ENCODE measurements at places on chromosomes 6 and 20.

GRCh38 chr20:39885975-39886649, 802.9 kb downstream of the MAFB start:
- no peak overlapping the region for H3K4me3 ChIP-seq
- no peak overlapping the region for H3K27ac ChIP-seq
- DNase-seq: peak; percentile 82
- peaks cover 2% of the 10 kb centered on the region for H3K4me1 ChIP-seq
- no peaks in the 10 kb centered on the region for H3K36me3 ChIP-seq
- no peaks in the 10 kb centered on the region for H3K27me3 ChIP-seq

DNA sequence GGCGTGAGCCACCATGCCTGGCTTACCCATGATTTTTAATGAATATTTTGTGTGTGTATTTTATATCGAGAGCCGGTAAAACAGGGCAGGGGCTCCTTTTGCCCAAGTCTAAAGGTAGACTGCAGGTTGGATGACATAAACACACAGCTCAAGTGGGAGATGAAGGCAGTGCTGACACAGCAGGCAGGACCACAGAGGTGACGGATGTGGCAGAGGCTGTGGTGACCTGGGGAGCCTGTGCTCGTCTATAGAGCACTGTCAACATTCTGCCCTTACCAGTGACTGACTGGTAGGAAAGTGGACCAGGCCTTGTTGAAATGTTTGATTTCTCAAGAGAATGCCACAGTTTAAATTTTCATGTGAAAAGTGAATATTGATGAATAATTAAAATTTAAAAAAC, 137.5 kb downstream of the ZFP64 start:
- H3K27ac ChIP-seq: no peak overlapping the region
- H3K4me1 ChIP-seq: peaks cover 2% of the 10 kb centered on the region
- H3K36me3 ChIP-seq: no peaks in the 10 kb centered on the region

GRCh38 chr6:169174516-169175359, 78.9 kb downstream of the THBS2 start:
- H3K4me3 ChIP-seq: no peak overlapping the region
- H3K36me3 ChIP-seq: no peaks in the 10 kb centered on the region
- H3K4me1 ChIP-seq: peaks cover 21% of the 10 kb centered on the region
- H3K27ac ChIP-seq: no peak overlapping the region

DNA sequence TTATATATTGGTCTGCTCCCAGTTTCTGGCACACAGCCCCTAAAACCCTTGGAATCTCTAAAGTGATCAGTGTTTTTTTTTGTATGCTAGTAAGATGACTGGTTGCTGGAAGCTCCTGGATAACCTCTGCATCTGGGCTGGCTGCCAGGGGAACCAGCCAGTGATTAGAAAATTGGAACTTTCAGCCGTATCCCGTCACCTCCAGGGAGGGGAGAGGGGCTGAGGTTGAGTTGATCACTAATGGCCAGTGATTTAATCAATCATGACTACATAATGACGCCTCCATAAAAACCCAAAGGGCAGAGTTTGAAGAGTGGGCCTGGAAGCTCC, 48.0 kb upstream of the NOP56 start:
- no peak overlapping the region for H3K27ac ChIP-seq
- DNase-seq: no peak
- no peaks in the 10 kb centered on the region for H3K27me3 ChIP-seq
- H3K4me1 ChIP-seq: peaks cover 4% of the 10 kb centered on the region
- no peaks in the 10 kb centered on the region for H3K36me3 ChIP-seq

- H3K36me3 ChIP-seq: no peaks in the 10 kb centered on the region
- H3K4me3 ChIP-seq: no peak overlapping the region
- no peak for DNase-seq
- H3K27me3 ChIP-seq: no peaks in the 10 kb centered on the region
- peaks cover 12% of the 10 kb centered on the region for H3K4me1 ChIP-seq
- H3K27ac ChIP-seq: no peak overlapping the region
Observed at GRCh38 chr6:11381801-11382513, 149.5 kb upstream of the NEDD9 start.

- no peaks in the 10 kb centered on the region for H3K4me1 ChIP-seq
- no peak for DNase-seq
- no peak overlapping the region for H3K27ac ChIP-seq
- no peaks in the 10 kb centered on the region for H3K27me3 ChIP-seq
- no peak overlapping the region for H3K4me3 ChIP-seq
Observed at GRCh38 chr20:53175135-53175780, 203.1 kb downstream of the TSHZ2 start.

- no peak overlapping the region for H3K4me3 ChIP-seq
- H3K4me1 ChIP-seq: no peaks in the 10 kb centered on the region
- peak; percentile 89 for DNase-seq
- peak overlapping the region; percentile 70 for H3K27ac ChIP-seq
- H3K27me3 ChIP-seq: no peaks in the 10 kb centered on the region
Observed at GRCh38 chr6:134288538-134289203, 29.2 kb downstream of the SGK1 start.

DNA sequence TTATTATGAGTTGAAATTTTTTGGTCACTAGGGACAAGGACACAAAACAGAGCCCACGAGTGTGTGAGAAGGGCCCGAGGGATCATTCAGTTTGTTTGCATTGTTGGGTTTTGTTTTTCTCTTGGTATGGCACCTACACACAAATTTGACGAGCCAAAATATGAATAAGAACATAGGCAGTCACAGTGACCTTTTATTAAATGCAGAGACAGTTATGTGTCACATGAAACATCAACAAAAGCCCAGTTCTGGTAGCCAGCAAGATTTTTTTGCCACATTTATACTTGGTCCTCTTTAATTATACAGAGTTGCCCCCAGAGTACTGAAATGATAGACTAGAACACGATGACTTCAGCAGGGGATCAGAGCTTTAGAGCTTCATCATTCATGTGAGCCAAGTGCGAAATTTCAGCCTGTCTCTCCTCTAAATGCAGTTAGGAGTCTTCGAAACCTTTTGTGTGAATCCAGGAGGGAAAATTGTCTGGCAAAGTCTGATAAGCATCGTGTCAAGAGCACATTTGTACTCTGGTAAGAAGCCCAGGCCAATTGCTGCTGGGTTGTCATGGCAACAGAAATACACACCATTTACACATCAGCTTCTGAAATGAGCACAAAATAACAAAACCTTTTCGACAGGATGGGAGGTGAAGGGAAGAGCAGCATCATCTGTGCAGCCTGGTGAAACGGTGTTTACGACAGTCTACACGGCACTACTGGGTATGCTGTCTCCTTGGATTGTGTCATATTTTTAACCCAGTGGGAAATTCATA, 79.2 kb upstream of the RIPOR2 start:
- no peak overlapping the region for H3K27ac ChIP-seq
- H3K36me3 ChIP-seq: no peaks in the 10 kb centered on the region
- peaks cover 5% of the 10 kb centered on the region for H3K4me1 ChIP-seq
- no peaks in the 10 kb centered on the region for H3K27me3 ChIP-seq

DNA sequence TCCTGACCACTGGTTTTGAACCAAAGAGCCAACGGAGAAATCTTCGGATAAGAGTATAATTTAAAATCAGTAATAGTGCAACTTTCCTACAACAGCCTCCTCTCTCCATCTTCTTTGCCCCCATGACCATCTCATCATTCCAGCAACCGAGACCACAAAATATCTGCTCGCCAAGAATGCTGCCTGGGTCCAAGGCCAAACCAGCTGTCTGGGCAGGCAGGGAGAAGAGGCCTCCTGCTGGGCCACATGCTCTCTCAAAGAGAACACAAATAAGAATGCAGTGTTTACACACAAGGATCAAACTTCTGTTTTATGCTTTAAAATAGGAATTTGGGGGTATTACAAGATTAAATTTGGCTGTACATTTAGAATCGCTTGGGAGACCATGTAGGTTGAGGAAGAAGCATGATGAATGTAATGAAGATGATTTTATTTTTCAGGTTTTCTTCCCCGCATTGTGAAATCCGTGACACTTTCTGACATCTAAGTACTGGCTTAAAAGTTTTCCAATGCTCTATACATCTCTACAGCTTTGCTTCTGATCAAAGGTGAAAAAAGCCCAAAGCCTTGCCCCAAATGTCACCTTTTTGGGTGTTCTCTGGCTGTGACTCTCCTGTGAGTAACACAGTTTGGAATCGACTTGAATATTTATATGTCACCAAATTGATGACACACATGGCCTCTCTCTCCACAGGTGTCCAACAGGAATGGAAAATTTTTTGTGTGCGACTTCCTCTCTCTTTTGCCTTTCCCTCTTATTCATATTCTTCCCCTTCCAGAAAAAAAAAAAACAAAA, 79.4 kb upstream of the PROKR2 start:
- H3K27me3 ChIP-seq: no peaks in the 10 kb centered on the region
- H3K4me1 ChIP-seq: no peaks in the 10 kb centered on the region
- no peak overlapping the region for H3K27ac ChIP-seq
- H3K4me3 ChIP-seq: no peak overlapping the region

- no peak overlapping the region for H3K27ac ChIP-seq
- H3K36me3 ChIP-seq: no peaks in the 10 kb centered on the region
- DNase-seq: no peak
- H3K4me1 ChIP-seq: no peaks in the 10 kb centered on the region
- peaks cover 3% of the 10 kb centered on the region for H3K27me3 ChIP-seq
Observed at GRCh38 chr6:116883005-116883404, 6.0 kb downstream of the RFX6 start.

GRCh38 chr6:153047386-153047785, 44.9 kb upstream of the MTRF1L start:
- no peak overlapping the region for H3K27ac ChIP-seq
- no peak overlapping the region for H3K4me3 ChIP-seq
- no peaks in the 10 kb centered on the region for H3K27me3 ChIP-seq
- peaks cover 18% of the 10 kb centered on the region for H3K36me3 ChIP-seq
- H3K4me1 ChIP-seq: no peaks in the 10 kb centered on the region

GRCh38 chr6:109767961-109768360, 76.9 kb downstream of the FIG4 start:
- no peak overlapping the region for H3K27ac ChIP-seq
- no peak overlapping the region for H3K4me3 ChIP-seq
- H3K36me3 ChIP-seq: peaks cover 8% of the 10 kb centered on the region
- no peak for DNase-seq
- no peaks in the 10 kb centered on the region for H3K27me3 ChIP-seq

DNA sequence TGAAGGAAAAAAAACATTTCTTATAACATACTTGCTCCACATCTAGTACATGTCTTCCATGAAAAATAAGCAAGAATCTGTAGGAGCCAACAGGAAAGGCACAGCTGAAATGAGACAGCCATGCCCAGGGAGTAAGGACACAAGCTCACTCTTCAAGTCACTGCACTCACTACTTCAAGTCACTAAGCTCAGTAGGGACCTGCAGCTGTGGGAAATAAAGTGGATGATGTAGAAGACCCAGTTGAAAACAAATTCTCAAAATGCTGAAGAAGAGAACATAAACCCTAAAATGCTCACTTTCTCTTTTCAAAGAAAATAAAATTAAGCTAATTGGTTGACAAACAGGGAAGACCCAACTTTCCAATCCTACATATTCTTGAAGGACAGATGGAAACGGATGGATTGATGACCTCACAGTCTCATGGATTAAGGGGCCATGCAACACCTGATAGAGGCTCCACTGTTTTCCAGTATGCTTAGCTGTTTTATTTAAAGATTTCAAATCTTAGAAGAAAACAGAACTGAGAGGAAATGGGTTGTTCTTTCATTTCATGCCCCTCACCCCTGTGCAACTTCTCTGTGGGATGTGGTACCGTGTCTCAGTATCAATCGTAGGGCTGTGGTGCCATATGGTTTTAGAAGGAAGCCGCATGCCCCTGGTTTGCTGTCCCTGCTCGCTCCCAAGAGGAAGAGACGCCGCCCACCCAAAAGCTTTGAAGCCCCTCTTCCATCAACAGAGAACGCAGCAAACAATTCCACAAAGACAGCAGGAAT, 133.3 kb downstream of the WDR27 start:
- no peak for DNase-seq
- H3K4me3 ChIP-seq: no peak overlapping the region
- peaks cover 4% of the 10 kb centered on the region for H3K4me1 ChIP-seq
- no peaks in the 10 kb centered on the region for H3K27me3 ChIP-seq
- H3K27ac ChIP-seq: no peak overlapping the region

DNA sequence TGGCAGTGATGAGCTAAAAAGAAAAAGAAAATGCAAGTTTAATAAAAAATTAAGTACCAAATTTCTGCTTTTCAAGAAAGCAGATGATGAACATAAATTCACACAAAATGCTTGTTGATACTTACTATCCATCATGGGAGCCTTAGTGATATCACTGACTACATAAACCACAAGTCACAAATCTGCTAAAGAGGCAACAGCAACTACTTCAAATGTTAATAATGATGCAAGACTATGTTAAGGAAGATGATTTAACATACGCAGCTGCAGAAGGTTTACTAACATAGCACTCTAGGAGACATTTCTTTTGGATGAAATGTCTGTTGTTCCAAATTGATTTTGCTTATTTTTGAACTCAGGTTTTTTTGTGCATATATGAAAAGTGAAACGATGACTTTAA, 18.6 kb downstream of the FYN start:
- H3K36me3 ChIP-seq: peaks cover 11% of the 10 kb centered on the region
- H3K4me3 ChIP-seq: no peak overlapping the region
- H3K4me1 ChIP-seq: peaks cover 4% of the 10 kb centered on the region
- peak; percentile 52 for DNase-seq

- H3K4me1 ChIP-seq: no peaks in the 10 kb centered on the region
Observed at GRCh38 chr20:18276821-18277220, 11.5 kb upstream of the ZNF133 start.
